Astrocyte (in vitro differentiated cells and primary cell): ENCODE measurements at places on chromosomes 5 and 9.

GRCh38 chr9:97983589-97984187 lies 547 bp downstream of the ANP32B start:
- peak; percentile 4 for DNase-seq

- DNase-seq: peak; percentile 3
Measured at GRCh38 chr5:42005561-42006153, 80.6 kb downstream of the FBXO4 start.

GRCh38 chr9:136900556-136900955 lies 14.2 kb downstream of the TRAF2 start:
- no peak for DNase-seq

GRCh38 chr5:41794471-41794870 lies 75.8 kb downstream of the OXCT1 start:
- DNase-seq: peak; percentile 98

DNA sequence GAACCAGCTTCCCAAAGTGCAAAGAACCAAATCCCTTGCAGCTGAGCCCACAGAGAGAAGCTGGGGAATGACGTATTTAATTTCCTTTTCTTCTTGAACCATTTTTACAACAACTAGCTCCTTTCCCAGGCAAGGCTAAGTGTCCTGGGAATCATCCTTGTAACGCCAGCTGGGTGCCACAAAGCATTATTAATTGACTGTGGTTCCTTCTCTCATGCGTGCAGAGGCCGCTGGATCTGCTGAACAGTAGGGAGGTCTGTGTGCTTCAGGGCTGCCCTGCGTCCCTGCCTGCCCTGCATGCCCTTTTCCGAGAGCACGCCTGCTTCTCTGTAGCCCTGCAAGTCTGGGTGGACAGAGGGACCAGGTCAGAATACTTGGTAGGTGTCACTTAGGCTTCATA lies 124.1 kb upstream of the OTULINL start:
- DNase-seq: peak; percentile 45

DNA sequence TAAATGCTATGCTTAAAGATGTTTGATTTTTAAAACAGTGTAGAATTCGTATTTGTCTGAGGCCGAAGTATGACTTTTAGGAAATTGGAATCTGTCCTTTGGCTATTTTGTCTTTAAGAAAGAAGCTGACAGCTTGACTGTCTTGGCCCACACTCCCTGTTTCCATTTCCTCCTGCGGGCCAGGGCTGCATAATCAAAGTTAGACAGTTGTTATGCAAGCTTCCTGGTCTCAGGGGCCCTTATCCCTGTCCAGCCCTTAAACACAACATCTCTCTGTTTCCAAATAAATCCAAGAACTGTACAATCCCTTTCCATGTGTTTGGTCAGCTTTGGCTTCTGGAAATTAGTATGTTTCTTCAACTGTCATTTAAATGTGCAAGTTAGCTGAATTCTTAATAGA lies 54.6 kb upstream of the ECM2 start:
- DNase-seq: peak; percentile 31

GRCh38 chr5:101687349-101687985 lies 608.6 kb downstream of the SLCO4C1 start:
- peak; percentile 14 for DNase-seq

- DNase-seq: peak; percentile 47
Measured at GRCh38 chr5:91850031-91850430, 466.9 kb upstream of the ARRDC3 start.

DNA sequence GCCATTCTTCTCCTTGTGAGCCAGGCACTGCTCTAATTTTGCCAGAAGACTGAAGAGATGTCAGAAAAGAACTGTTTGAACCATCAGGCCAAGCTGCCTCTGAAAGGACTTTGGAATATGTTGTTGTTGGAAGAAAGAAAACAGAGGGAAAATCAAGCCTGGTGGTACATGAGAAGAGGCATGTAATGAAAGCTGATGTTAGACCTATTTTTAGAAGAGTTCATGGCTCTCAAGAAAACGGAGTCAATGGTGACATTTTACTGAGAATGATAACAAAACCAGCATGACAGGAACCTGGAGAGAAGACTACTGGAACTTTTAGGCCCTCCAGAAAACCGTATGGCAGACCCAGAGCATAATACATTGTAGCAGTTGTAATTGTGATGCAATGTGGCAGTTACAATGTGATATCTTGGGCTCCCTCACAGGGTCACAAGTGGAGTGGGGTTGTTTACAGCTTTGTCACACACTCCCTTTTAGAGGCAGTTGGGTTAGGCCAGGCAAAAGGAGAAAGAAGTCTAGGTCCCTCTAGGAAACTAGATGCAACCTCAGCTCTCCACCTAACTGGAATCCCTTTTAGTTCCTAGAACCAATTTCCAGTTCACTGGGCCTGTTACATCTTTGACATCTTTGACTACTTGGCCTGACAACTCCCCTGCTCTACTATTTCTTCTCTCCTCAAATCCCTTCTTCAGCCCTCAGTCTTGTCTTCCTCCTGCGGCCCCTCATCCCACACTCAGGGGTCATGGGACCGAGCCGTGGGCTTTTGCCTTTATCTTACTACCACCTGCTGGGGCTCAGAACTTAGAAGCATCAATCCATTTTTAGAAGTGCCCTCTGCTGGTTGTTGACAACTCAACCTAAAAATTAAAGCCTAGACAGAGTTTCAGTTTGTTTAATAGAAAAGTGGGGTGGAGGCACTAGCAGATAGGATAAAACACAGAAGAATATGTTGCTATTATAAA lies 61.2 kb upstream of the JAK2 start:
- DNase-seq: no peak

GRCh38 chr5:115542086-115542485 lies 2.5 kb downstream of the FEM1C start:
- no peak for DNase-seq

- DNase-seq: peak; percentile 50
Measured at GRCh38 chr5:74767579-74767913, 497 bp downstream of the NSA2 start.

DNA sequence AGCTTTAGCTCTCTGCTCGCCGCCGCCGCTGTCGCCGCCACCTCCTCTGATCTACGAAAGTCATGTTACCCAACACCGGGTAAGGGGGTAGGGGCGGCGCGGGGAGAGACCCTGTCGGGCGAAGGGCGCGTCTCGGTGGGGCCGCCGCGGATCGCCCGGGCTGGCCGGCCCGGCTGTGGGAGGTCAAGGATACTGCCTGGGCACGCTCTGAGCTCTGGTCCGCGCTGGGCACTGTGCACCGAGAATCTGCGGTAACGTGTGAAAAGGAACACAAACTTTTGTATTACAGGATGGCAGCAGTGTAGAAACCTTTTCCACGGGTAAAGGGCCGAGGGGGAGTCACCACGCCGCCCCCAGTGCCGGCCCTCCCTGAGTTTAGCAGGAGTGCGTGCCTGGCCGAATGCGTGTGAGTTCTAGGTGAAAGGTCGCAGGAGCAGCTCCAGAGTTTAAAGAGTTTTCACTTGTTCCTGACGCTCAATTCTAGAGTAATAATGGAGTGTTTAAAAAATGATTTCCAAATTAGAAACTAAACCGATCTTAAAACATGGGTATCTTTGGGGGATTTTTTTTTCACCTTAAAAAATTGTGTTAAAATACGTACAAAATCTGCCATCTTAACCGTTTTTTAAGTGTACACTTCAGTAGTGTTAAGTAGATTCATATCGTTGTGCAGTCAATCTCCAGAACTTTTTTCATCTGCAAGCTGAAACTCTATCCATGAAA lies at the start of gene HSDL2:
Gene HSDL2, plus strand, starts transcription at position 7 of the 723 bp plus-strand sequence. Its CDS starts 56 bp downstream, at position 63.
- peak; percentile 19 for DNase-seq

DNA sequence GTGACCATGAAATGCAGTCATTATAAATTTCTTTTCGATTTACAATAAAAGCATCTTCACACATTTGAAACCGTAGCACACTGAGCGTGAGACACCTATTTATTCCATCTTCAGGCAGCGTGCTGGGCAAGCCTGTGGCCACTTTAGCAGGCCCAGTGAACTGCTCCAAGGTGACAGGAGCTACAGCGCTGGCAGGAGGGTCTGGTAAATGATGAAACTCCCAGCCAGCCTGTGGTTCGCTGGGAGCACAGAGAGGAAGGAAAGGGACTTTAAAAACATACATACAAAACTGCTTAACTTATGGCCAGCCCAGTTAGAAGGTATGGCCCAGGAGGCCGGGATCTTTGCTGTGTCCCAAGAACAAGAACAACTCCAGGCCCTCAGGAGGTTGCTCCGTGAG lies 5.1 kb downstream of the RAPGEF1 start:
- DNase-seq: no peak

DNA sequence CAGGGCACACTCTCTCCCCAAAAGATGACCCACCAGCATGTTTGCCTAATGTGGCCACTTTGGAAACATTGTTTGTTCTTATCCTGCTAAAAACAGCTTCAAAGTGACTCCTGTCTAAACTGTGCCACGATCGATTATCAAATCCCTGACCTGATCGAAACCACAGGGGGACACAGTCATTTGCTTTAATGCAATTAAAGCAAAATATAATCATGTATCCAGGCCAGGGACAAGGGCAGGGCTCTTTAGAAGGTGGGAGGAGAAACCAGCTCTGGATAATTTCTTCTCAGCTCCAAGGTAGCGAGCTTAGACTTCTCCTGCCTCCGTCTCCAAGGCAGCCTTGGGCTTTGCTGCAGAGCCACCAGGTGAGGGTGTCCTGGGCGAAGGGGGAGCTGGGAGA lies 95.0 kb upstream of the HAND1 start:
- no peak for DNase-seq

- DNase-seq: no peak
Measured at GRCh38 chr9:137461663-137462395, 2.7 kb upstream of the NSMF start.

DNA sequence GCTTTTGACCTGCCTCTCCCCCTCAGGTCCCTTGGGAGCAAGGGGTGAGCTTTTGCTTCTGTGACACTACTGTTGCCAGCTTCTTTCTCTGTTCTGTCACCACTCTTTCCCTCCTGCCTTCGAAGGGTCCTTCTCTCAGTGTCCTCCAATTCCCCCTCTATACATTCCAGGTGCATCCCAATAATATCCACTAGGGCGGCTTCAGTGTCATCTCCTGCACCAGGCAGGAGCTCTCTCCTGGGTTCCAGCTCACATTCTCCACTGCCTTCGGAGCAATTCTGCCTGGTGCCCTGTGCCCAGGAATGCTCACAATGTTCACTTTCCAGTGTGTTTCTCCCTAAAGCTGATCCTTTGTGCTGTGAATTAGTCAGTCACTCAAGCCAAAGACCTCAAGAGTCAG lies 83.9 kb upstream of the CXCL14 start:
- no peak for DNase-seq

DNA sequence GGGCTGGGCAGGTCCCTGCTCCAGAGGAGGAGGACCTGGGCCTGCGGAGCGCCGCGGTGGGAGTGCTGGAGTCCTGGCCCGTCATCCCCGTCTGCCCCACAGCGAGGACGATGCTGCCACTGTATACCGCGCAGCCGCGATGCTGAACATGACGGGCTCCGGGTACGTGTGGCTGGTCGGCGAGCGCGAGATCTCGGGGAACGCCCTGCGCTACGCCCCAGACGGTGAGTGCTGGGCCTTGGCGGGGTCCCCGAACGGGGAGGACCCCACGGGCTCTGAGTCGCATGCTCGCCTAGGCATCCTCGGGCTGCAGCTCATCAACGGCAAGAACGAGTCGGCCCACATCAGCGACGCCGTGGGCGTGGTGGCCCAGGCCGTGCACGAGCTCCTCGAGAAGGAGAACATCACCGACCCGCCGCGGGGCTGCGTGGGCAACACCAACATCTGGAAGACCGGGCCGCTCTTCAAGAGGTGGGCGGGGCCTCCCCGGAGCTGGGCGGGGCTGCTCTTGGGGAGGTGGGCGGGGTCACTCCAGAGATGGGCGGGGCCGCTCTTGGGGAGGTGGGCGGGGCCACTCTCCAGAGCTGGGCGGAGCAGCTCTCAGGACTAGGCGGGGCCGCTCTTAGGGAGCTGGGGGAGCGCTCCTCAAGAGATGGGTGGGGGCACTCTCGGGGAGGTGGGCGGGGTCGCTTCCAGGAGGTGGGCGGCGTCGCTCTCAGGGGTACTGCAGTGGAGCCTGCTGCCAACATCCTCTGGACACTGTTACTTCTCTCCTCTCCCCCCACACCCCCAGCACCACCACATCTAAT lies 13.1 kb downstream of the LRRC26 start:
- no peak for DNase-seq

DNA sequence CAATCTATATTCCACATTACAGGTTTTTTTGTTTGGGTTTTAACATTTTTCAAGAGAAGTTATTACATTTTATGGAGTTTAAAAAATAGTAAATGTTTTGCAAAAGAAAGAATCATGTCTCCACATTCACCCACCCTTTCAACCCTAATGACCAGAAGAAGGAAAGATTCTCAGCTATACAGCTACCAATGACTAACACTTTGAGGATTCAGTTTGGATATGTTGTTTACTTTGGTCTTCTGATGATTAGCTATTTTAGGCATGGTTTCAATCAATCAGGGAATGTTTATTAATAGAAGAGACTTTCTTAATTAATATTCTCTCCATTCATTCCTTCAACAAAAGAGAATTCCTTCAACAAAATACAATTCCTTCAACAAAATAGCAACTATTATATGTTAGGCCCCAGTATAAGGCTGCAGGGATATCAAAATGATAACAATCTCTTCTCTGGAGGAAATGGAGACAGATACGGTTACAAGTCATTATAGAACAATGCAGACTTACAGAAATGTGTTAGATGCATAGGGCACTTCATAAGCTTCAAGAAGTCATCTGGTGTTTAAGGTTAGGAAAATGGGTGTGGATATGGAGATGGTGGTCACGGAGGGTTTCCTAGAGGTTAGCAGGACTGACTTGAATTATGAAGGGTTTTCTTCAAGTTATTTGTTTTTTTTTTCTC lies 9.3 kb upstream of the NR3C1 start:
- DNase-seq: no peak

DNA sequence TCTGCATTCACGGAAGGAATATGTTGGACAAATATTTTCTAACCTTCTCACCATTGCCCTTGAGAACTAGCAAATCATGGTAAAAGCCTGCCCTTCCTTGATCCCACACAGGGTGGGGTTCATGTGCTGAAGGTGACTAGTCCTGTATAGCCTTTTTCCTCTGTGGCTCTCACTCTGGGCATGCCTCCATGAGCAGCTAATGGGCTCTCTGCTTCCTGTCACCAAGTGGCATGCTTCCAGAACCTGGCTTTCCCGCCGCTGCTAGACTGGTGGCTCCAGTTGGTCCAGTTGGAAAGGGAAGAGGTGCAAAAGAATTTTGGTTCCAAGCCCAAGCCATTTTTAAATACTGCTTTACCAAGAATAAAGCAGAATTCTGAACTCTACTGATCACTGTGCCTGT lies 35.5 kb downstream of the FBXO10 start:
- no peak for DNase-seq

DNA sequence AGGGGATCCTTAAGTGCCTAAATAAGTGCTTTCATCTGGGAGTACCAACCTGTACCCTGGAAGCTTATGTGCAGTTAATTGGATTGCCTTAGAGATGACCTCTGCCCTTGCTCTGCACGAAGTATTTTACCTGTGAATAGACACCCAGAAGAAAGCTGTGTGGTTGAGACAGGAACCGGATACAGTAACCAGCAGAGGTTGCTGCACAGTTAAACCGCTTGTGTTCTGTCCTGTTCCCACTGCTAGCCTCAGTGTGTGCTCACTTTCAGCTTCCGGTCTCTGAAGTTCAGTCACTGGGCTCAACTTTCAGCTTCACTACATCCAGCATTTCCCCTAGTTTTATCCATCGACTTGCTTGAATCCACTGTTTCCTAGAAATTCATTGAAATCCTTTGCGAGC lies 185.3 kb downstream of the FAM170A start:
- DNase-seq: no peak
